ENCODE measurements at places on chromosomes 7 and 10. TPM values are rescaled to one million over a fixed set of nuclear protein-coding genes. Genes with fewer than 3 reads are reported as not detected.

The NPSR1 gene
- not detected for total RNA-seq

The CYP3A7 gene
- total RNA-seq, result not detected

The INMT gene
- 0.32 TPM for total RNA-seq

The ACBD7 gene
- 3.3 TPM for total RNA-seq

The CYP3A4 gene
- total RNA-seq, result 0.25 TPM

The GPR37 gene
- 2.2 TPM for total RNA-seq

The UCN3 gene
- not detected for total RNA-seq

The ZNF853 gene
- total RNA-seq, result 0.05 TPM

The MLXIPL gene
- total RNA-seq, result 79.4 TPM

The EPHA1 gene
- total RNA-seq, result 29.9 TPM

The TMEM225B gene
- 3.1 TPM for total RNA-seq

The UPK3B gene
- total RNA-seq, result 2.3 TPM

- DNase-seq, result no peak
Observed at GRCh38 chr10:97713339-97713825, at the start of gene MARVELD1. Gene MARVELD1 (plus strand): TSS chr10:97713730. CDS start chr10:97713877, 147 bp downstream.

DNA sequence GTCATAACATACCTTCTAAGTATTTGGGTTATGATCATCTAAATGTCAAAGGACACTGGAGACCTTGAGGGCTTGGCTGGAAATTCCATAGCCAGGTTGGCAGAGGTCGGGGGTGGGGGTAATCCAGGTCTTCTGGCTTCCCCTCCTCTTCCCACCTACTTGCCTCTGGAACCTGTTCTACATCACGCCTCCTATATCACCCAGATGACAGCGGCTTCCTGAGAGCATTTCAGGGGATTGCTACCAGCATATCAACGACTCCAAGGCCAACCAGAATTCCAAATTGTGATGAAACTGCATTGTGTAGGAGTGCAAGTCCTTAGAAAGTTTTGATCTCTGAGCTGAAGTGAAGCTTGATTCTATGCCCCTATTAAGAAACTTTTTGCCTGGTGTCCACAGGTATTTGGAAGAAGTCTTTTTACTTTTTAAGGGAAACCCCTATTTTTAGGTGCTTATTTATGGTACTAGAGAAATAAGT lies 95.7 kb downstream of the SH2D4B start:
- DNase-seq, result no peak

DNA sequence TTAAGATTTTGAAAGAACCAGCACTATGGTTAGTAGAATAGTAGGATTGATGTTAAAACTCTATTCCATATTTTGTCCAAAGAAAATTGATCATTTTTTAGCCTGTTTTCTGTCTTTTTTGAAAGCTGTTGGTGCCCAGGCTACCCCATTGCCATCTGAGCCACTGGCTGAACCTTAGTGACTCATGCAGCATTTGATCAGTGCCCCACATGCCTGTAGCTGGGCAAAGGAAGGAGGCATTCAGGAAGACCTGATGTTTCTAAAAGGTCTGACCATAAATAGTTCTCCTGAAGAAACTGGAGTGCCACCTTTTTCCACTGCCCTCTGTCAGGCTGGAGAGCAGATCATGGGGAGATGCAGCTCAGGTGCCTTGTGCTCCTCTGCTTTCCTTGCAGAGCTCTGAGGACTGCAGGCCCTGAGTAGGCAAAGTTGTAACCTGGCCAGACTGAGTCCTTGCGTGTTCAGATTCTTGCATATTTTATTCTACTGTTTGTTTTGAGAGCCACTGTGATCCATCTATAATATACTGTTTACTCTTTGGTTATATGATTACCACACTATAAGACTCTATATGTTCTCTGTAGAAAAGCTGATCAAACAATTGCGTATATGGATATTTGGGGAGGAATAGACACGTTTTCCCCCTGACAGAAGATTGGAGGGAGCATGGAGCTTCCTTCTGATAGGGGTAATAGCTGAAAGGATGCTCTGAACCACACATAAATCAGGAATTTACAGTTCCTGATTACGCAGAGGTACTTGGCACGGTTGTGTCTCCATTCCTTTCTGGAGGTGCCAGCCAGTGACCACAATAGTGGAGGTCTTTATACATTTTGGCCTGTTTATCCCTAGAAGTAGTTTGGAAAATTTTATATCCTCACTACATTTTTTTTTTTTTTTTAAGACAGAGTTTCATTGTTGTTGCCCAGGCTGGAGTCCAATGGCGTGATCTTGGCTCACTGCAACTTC lies 48.9 kb upstream of the GJD4 start:
- DNase-seq, result no peak

GRCh38 chr10:119273413-119273812 lies 66.0 kb downstream of the GRK5 start:
- DNase-seq, result no peak

GRCh38 chr10:43584051-43584450 lies 9.6 kb upstream of the ZNF239 start:
- DNase-seq, result no peak

GRCh38 chr7:151756076-151756731 lies 120.7 kb downstream of the PRKAG2 start:
- peak; percentile 26 for DNase-seq

- no peak for DNase-seq
Observed at GRCh38 chr7:151141311-151141854, 26.1 kb downstream of the GBX1 start.

DNA sequence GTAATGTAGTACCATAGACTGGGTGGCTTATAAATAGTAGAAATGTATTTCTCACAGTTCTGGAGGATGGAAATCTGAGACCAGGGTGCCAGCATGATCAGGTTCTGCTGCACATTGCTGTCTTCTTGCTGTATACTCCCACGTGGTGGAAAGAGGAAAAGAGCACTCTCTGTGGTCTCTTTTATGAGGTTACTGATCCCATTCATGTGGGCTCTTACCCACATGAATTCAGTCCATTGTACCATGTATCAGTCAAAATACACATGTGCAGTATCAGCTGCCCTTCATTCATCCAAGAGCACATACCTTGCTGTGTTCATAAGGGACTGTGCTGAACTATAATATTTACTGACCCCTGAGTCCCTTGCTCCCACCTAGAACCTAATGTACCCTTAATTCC lies 17.1 kb downstream of the PNLIPRP2 start:
- DNase-seq, result no peak

DNA sequence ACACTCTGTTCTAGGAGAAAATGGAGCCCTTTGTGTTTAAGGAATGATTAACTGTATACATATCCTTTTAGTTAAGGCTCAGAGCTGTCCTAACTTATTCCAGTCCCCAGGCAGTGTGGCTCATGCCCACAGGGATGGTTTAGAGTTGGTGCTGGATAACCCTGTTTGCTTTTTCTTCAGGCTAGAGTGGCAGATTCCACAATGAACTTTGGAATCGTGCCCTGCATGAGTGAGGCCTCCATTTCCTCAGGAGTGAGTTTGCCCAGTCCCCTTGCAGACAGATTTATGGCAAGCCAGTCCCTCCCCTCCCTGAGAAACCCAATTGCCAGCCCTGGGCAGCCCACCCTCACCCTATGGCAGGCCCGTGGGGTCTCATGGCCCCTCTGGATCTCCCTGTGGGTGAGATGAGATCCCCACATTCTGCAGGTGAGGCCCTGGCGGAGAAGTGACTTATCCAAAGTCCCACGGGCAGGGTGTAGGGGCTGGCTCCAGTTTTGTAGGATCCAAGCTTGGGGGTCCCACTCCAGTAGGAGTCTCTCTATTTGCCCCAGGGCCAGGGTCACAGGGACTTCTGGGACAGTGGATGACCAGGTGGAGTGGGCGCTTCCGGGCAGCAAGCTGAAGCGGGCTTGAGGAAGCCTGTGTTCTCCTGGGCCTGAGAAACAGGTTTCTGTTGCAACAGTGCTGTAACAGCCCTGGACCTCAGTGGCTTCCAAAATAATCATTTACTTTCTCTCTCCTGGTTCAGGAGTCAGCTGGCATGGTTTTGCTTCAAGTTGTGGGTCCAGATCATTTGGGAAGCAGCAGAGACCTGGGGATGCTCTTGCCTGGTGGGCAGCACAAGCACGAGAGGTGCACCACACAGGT lies 9.0 kb upstream of the COMTD1 start:
- DNase-seq, result no peak

GRCh38 chr7:139232904-139233303 lies 1.9 kb downstream of the UBN2 start:
- DNase-seq, result no peak

DNA sequence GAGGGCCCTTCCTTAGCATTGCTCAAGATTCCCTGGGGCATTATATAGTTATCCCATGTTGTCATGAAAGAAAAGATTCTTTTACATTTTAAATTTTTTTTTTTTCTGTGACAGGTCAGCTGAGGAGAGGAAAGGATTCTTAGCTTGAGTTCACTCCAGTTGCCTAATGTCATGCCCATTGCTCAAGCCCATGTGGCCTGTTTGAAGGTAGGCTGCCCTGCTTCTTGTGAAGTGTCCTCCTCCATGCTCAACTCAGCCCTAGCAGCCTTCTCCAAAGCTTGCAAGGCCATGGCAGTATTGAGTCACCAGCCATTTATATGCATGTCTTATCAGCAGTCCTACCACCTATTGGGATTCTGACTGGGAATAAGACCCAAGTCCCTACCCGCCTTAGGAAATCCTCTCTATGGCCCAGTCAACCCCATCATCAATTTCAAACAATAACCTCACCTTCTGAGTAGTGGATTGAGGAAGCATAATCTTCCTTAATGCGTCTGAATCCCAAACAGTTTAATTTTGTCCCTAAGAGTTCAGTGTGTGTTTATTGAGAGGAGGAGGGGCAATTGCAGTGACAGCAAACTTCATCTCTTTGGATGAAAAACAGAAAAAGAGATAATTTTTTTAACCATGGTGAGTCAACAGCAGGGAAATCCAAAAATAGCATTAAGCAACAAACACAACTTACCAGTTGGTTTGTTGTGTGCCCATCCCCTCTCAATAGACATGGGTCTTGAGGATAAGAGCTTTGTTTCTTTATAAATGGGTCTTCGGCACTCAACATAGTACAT lies 38.6 kb upstream of the WASL start:
- DNase-seq, result no peak

DNA sequence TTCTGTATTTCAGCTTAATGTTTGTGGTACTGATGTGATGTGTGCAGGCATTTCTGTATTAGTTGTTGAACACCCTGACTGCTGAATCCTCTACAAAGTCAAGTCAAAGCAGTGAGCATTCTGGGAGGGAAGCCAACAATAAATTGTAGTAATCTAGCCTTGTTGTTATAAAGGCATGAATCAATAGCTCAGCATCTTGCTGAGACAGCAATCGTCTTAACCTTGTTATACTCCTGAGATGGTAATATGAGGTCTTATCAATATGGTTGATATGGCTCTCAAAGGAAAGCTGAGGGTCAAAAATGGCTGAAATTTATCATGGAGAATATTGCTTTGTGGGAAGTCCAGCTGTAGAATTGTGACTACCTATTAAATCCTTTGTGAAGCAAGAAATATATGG lies 299.4 kb downstream of the DNAJB9 start:
- DNase-seq, result no peak

GRCh38 chr7:17552952-17553351 lies 254.5 kb downstream of the AHR start:
- no peak for DNase-seq

- DNase-seq, result no peak
Observed at GRCh38 chr10:113047605-113047962, 97.5 kb downstream of the TCF7L2 start.

- DNase-seq, result no peak
Observed at GRCh38 chr10:86607674-86608073, 46.7 kb upstream of the OPN4 start.

GRCh38 chr7:15485998-15486397 lies 75.8 kb downstream of the AGMO start:
- DNase-seq, result no peak

DNA sequence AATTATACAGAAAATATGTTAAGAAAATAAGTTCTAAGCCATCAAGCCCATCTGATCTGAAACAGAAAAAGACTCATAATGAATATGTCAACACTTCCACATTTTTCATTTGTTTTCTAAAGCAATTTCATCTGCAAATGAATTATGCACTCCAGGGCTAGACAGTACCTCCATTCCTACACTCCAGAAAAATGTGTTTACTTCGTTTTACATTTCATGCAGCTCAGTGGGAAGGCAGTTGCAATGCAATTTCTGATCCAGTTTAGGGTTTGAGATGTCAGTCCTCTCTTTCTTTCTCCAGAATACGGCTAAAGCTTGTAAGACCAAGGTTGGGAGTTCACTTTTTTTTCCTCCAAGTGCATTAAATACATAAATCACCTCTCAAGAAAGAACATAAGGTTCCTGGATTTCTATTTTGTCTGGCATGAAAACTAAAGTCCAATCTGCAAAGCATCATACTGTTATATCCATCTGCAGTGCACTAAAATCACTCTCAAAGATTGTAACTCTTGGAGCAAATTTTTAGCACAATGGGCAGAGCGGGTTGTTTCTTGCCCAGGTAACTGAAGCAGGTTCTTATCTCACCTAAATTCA lies 348.8 kb upstream of the C7orf33 start:
- DNase-seq, result no peak

DNA sequence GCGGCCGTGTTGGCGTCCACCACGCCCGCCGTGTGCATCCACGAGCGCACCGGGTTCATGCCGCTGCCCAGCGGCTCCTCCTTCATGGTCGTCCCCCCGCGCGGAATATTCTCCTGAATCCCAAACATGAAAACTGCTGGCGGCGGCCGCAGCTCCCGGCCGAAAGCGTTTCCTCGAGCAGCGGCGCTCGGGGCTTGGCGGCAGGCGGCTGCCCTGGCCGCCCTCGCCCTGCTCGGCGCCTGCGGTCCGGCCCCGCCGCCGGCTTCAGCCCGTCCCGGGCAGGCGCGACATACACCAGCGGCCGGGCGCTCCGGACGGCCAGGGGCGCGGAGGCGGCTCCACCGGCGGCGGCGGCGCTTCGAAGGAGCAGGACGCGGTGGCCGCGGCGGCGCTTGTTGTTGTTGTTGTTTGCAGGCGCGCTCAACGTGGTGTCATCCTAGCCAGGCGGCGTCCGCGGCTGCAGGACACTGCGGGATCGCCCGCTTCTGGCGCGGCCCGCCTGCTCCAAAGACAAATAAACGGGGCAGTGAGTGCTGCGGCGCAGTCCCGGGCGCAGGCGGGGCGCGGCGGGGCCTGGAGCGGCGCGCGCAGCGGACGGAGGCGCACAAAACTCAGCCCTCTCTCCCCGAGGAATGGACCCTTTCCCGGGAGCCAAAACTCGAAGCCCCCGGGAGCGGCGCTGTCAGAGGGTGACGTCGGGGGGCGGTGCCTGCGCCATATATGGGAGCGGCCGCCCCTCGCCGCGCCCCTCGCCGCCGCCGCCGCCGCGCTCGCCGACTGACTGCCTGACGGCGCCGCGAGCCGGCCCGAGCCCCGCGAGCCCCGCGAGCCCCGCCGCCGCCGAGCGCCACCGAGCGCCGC lies at the start of gene EBF3:
EBF3 (minus strand) TSS at position 634 of the 861 bp plus-strand sequence; CDS start at position 128, 506 bp downstream.
- no peak for DNase-seq

- DNase-seq, result no peak
Observed at GRCh38 chr7:39451901-39452300, 114.3 kb upstream of the YAE1 start.

DNA sequence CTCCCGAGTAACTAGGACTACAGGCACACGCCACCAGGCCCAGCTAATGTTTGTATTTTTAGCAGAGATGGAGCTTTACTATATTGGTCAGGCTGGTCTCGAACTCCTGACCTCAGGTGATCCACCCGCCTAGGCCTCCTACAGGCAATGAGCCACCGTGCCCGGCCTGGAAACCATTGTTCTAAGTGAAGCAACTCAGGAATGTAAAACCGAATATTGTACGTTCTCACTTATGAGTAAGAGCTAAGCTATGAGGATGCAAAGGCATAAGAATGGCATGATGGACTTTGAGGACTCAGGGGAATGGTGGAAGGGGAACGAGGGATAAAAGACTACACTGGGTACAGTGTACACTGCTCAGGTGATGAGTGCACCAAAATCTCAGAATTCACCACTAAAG lies 235.1 kb upstream of the AUTS2 start:
- DNase-seq, result no peak

Data from HCT116 (cell line).